Lower lobe of right lung (tissue), 2 donors: ENCODE measurements at places on chromosomes 4 and X. TPM values are rescaled to one million over a fixed set of nuclear protein-coding genes. Genes with fewer than 3 reads are reported as not detected.

The UGT2A1 gene
- not detected for total RNA-seq

The FOXP3 gene
- not detected for total RNA-seq

The OPRPN gene
- total RNA-seq: not detected

The PDZD4 gene
- 8.5 TPM for total RNA-seq

The EFNB1 gene
- total RNA-seq: 36.5 TPM

The NUP54 gene
- total RNA-seq: 34.5 TPM

The TLR3 gene
- total RNA-seq: 26.8 TPM

The VSIG4 gene
- total RNA-seq: 569 TPM

The USP26 gene
- total RNA-seq: not detected

The SETD7 gene
- 39.4 TPM for total RNA-seq

The FATE1 gene
- not detected for total RNA-seq

The F8A2 gene
- total RNA-seq: not detected

The PARM1 gene
- total RNA-seq: 64.1 TPM

The SLITRK4 gene
- total RNA-seq: 0.74 TPM

The PPP4R3C gene
- total RNA-seq: not detected

The TLR8 gene
- total RNA-seq: 35.4 TPM

The PLP1 gene
- total RNA-seq: 0.59 TPM

The SOX3 gene
- total RNA-seq: not detected

The RNF175 gene
- total RNA-seq: 0.12 TPM

The MAGEC2 gene
- total RNA-seq: not detected

The CC2D2A gene
- 21.2 TPM for total RNA-seq

The EDA gene
- total RNA-seq: 5.5 TPM

The FOXR2 gene
- total RNA-seq: not detected

The AFP gene
- not detected for total RNA-seq

The FSTL5 gene
- not detected for total RNA-seq

The TMEM156 gene
- 0.62 TPM for total RNA-seq

The SPANXN3 gene
- total RNA-seq: not detected

The CDS1 gene
- 24.4 TPM for total RNA-seq

The GPM6B gene
- 21.6 TPM for total RNA-seq

The FAT4 gene
- total RNA-seq: 15.2 TPM

The HELT gene
- 0.97 TPM for total RNA-seq

The RASL11B gene
- 0.41 TPM for total RNA-seq
